Stimulated activated CD4-positive, alpha-beta T cell treated with anti-CD3 and anti-CD28 coated beads, Interleukin-2, amount 100 ng/mL, for 48 hours (primary cell): ENCODE measurements at places on chromosomes 4 and X.

DNA sequence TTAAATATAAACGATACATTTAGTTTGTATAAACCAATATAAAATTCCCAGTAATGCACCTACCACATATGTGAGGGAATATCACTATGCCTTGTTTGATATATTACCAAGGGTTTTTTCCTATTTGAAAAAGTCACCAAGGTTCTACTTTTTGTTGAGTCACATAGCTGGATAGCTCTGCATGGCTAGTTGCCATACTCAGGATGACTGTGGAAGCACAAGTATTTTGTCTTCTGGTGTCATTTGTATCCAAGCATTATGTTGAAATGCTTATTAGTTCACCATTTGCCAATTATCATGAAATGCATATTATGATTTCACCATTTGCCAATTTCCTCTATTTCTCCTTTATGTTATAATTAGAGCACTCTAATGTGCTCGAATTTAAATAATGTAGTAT lies 162.7 kb upstream of the TTC29 start:
- DNase-seq: no peak

GRCh38 chr4:128649575-128650205 lies 159.8 kb upstream of the JADE1 start:
- no peak for DNase-seq

- no peak for DNase-seq
Measured at GRCh38 chrX:68185161-68185560, 248.1 kb downstream of the OPHN1 start.

DNA sequence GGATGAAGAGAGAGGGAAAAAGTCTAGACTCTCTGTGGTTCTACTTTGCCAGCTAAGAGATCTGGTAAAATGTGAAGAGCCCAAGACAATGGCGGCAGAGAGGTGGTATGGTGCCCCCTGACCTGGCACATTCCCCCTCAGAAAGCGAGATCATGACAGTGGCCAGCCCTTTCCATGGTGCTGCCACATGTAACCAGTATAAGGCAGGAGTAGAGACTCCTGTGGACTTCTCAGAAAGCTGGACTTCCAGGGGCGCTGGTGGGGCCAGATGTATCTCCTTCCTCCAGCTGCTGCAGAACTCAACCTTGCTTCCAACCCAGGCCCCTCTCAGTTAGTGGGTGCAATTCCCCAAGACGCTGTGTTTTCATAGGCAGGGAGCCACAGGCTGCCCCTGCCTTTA lies 9.6 kb downstream of the CTAG1A start:
- no peak for DNase-seq

- no peak for DNase-seq
Measured at GRCh38 chr4:3091464-3091863, 17.0 kb downstream of the HTT start.

- no peak for DNase-seq
Measured at GRCh38 chr4:165458471-165458870, 79.7 kb downstream of the CPE start.

- no peak for DNase-seq
Measured at GRCh38 chr4:151675411-151675971, 85.3 kb downstream of the GATB start.

DNA sequence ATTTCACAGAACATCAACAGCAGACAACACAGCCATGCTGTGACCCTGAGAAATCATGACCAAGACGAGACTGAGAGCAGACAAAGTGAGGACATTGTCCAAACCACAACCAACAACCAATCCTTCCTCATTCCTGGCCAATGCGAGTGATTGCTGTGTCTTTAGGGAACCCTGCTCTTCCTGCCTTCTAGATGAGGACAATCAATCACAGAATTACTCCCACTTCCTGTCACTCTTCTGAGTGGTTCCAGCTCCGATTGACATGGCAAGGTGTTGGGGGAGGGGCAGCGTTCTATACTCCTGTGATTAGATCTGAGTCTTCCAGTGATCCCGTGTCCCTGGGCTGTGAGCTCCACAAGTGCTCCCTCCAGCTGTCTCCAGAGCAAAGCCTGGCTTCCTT lies 227.8 kb downstream of the STIM2 start:
- DNase-seq: no peak

- DNase-seq: no peak
Measured at GRCh38 chr4:3364634-3365314, 72.0 kb downstream of the RGS12 start.

DNA sequence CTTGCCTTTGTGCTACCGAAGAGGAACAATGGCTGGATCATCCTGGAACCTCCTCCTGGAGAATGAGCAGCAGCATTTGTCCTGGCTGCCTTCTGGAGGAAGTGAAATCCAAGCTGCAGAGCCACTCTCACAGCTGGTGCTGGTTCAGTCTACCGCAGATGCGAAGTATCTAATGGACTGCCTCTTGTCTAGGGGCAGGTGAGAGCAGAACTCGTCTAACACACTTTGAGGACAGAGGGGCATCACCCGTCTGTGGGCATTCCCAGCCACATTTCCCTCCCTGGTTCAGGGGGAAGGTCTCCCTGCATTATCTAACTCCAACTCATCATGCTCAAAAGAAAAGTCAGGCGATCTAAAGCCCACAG lies 338.2 kb upstream of the GATB start:
- no peak for DNase-seq

DNA sequence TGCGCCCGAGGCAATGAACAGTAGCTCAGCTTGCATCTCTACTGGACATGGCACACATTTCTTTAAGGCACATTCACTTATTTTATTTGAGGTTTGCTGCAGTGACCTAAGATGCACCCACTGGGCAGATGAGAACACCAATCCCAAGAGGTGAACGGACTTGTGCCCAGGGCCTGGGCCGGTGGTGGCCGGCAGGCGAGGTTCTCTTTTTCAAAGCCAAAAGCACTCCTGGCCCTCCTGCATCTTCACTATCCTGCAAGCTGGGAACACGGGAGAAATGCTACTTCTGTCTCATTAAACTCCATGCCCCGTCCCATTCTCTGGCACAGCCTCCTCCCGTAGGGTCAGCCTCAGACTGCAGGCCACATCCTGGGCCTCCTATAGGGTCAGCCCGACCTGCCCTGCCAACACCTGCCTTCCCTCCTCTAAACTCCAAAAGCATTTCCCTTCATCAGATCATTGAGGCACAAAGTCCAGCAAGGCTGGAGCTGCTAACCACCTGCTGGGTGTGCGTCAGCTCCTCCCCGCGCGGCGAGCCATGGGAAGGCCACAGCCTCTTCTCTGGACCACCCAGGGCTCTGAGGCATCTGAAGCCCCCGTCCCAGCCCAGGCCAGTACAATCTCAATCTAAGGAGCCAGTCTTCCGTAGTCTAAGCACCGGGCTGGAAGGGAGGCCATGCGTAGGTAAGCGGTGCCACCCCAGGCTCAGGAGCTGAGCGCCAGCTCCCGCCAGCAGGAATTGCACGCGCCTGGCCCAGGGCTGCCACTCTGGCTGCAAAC lies 166.1 kb downstream of the AFAP1 start:
- no peak for DNase-seq

DNA sequence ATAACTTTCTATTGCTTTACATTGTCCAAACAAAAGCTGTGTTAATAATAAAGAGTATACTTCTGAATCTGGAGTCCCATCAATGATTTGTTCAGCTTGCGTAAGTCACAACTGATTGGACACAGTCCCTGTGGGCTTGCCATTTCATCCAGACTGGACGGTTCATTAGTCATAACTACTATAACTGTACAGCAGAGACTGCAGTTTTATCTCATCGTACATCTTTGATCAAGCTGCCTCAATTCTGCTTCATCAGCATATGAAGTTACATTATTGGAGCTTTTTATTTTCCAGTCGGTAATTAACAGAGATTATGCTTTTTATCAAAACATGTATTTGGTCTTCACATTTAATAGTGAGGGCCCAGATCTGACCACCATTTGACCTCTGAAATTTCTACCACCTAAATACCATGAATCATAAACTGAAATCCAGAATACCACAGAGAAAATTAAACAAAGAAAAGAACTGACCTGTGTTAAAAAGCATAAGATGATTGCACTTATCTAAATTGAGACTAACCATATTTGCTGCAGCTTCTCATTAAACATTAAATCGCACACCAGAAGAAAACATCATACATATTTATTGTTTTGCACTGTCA lies 12.5 kb upstream of the MAB21L2 start:
- no peak for DNase-seq

DNA sequence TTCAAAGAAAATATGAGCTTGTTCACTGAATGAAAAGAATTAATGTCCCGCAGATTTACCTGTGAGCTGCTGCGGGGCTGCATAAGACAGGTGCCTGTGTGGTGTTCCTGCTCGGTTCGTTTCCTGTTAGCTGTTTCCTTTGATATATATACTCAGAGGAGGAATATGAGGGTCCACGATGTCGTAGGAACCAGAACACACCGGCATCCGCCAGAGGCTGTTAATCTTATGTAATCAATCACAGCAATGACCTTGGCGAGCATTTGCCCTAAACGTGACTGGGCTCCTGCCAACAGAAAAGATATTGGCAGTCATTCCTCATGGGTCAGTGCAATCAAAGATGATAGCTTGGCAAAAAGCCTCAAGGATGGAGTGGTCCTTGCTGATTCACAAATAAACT lies 260.1 kb downstream of the EVC2 start:
- no peak for DNase-seq

DNA sequence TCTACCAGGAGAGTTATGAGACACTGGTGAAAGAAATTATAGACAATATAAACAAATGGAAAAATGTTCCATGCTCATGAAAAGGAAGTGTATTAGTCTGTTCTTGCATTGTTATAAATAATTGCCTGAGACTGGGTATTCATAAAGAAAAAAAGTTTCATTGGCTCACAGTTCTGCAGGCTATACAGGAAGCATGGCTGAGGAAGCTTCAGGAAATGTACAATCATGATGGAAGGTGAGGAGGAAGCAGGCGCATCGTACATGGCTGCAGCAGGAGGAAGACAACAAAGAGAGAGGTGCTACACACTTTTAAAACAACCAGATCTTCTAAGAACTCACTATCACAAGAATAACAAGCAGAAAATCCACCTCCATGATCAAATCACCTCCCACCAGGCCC lies 184.3 kb downstream of the NPNT start:
- DNase-seq: no peak

DNA sequence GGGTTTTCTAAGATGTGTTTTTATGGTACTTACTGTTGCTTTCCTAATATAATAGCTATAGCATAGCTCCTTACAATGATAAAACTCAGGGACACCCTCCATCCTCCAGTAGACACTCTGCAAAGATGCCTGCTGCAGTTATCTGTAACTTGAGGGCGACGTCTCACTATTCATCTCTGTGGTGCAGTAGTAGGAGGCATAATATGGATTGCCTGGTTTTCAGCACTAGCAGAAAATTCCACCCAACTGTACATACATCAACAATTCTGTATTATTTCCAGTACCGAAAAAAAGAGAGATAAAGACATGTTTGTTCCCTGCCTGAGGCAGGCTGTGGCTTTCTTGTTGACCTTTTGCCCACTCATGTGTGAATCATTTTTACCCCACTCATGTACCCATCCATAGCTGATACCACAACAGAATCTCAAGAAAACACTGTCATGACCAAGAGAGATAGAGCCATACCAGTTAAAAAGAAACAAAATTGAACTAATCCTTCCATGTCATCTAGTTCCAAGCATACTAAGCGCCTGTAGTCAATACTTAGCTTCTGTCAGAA lies 220.1 kb downstream of the RAB28 start:
- DNase-seq: no peak

DNA sequence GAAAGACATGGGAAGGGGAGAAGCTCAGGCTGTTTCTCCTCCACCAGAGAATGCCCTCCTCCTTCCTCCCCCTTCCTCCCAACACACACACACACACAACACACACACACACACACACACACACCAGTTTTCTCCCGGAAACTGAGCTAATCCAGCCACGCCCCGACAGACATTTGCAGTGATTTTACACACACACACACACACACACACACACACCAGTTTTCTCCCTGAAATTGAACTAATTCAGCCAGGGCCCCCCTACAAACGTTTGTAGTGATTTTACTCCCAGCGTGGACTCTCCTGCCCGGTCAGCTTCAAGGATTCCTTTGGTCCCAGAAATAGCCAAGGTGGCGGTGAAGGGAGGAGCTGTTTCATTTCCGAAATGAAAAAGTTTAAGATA lies 32.9 kb upstream of the STX18 start:
- no peak for DNase-seq

DNA sequence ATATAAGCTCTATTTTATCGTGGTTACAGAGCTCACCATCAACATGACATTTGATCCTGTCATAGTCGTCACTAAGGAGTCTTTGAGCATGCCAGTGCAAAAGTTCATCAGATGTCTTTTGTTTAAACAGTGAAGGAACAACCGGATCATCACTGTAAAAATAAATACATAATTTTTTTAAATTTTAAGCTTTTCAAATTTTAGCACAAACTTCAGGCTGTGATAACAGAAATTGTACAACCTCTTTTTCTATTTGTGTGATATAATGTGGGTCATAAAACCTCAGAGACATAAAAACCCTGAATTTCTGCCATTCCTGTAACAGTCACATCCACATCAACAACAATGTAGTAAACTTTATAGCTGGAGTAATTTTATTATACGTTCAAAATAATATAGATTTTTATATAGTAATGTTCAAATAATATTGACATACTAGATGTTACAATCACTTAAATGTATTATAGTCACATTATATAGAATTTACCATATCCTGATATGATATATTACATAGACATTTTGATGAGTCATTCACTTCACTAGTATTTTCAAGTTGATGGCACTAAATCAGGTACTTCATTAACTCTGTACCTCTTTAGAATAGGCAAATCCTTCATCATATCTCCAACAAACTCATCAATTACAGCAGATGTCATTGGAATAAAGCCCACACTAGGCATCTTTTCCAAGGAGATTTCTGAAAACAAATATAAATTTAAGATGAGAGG lies 47.7 kb downstream of the DDX60L start:
- DNase-seq: no peak

DNA sequence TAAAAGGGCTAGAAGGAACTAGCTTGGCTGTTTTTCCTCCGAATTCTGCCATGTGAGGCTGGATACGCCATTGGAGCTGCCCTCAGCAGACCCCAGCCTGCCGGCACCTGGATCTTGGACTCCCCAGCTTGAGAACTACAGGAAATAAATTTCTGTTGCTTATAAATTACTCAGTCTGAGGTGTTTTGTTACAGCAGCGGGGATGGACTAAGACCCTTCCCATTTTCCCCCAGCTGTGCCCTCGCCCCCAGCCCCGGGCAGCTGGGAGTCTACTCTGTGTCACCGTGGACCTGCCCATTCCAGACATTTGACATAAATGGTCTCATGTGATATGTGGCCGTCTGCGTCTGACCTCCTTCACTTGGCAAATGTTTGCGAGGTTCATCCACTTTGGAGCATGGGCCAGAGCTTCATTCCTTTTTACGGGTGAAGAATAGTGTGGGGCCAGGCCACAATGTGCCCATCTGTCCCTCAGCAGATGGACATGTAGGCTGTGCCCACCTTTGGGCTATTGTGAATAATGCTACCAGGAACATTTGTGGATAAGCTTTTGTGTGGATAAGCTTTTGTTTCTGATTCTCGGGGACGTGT lies 30.7 kb upstream of the SPON2 start:
- DNase-seq: no peak

- no peak for DNase-seq
Measured at GRCh38 chr4:119823891-119824290, 195.3 kb upstream of the PDE5A start.
